ENCODE measurements at places on chromosomes 3 and 15.

GRCh38 chr3:14783480-14784086 lies 35.2 kb upstream of the FGD5 start:
- DNase-seq: no peak

GRCh38 chr3:176789281-176789705 lies 408.0 kb downstream of the TBL1XR1 start:
- DNase-seq: no peak

DNA sequence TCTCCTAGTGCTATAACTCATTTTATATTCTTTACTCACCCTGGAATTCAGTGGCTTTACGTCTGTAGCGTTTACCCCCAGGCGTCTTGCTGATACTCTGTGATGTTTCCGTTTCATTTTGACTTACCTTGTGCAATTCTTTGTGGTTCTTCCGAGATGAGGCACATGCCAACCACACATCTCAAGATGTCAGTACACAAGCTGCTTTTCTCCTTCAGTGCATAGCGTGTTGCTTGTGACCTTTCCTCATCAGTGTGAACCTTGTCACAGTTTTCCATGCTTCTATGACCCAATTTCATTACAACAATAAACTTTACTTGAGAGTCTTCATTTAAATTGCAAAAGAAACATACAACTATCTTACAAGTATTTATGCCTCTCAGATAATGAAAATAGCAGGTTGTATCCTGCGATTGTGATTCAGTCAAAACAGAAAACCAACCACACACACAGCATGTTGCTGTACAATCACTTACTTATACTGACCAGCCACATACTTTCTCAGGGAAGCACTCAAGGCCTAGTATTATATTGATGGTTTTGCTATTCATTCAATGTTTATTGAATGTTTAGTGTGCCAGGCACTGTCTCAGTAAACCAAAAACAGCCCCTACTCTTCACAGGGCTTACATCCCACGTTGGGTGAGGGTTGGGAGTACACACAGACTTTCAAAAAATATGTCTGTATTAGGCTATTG lies 4.6 kb upstream of the TBL1XR1 start:
- DNase-seq: no peak

DNA sequence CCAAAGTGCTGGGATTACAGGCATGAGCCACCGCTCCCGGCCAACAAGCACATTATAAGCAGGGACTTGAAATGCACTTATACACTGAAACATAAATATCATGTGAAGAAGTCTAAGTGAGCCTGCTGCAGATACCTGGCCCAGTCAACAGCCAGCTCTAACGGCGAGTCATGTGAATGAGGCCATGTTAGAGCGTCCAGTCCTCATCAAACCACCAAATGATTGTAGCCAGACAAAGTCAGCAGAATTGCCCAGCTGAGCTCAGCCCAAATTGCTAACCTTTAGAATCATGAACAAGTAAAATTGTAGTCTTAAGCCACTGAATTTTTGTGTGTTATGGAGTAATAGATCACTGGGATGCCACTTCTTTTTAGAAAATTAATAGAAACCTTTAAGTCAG lies 37.8 kb upstream of the UACA start:
- DNase-seq: no peak

DNA sequence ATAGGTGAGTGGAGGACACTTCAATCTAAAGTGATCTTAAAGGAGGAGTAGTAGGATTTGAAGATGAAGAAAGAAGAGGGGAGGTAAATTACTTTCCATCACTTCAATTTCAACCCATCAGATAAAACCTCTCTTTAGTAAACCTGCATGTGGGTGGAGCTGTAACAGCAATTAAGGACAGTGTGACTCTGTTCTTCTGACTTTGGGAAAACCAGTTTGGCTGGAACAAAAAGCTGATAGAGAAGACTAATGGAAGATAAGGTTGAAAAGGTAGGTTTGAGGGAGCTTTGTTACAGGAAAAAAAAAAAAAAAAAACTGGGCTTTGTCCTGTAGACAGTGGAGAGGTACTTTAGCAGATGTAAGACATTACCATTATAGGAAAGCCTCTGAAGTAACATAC lies 4.5 kb upstream of the GSK3B start:
- no peak for DNase-seq

DNA sequence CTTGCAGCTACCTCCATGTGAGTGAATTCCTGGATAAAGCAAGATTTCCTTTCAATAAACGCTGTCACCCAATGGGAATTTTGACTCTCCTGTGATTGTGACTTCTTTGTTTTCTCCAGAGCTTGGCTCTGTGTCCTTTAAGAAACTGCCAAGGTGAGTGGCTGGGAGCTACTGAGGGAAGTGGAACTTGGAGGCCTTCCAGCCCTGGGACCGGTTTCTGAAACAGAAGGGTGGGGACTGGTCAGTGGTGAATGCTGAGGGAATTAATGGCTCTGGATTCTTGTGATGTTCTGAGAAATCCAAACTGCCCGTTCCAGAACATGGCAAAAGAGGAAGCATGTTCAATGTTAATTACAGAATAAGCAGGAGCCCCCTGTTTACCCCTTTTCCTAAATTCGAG lies 41.1 kb upstream of the MYZAP start:
- no peak for DNase-seq

GRCh38 chr3:72548981-72549380 lies 299.3 kb downstream of the SHQ1 start:
- DNase-seq: no peak

DNA sequence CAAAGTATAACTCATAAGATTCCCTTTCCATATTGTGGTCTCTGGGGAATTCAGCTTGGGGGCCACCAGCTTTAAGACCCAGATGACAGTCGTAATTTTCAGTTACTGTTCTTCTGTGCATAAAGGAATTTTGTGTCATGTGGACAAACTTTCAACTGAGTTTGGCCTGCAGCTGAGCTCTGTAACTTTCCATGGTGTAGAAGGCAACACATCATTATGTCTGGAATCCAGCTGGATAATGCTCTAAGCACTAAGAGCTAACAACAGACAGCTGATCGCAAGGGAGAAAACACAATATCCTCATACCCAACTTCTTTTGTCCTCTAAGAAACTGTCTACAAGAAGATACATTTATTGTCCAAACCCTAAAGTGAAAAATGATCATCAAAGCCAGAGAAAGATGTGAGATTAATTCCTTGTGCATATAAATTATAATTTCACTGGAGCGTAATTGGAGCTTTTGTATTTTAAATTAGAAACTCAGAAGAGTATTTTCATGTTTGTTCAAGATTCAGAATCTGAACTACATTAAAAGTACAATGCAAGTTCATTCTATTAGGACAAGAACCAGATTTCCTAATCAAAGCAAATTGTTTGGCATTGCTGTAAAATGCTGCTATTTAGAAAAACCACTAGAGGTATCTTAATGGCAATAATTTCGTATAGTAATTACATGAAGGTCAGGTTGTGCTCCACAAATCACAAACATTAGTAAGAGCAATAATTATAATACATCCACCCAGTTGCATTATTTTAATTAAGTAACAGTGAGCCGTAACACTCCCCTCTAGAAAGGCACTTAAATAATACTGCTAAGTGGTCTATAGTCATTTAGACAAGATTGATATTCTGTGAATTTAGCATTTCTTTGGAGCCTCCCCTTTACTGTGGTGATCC lies 218.8 kb downstream of the ATP8B4 start:
- DNase-seq: no peak

DNA sequence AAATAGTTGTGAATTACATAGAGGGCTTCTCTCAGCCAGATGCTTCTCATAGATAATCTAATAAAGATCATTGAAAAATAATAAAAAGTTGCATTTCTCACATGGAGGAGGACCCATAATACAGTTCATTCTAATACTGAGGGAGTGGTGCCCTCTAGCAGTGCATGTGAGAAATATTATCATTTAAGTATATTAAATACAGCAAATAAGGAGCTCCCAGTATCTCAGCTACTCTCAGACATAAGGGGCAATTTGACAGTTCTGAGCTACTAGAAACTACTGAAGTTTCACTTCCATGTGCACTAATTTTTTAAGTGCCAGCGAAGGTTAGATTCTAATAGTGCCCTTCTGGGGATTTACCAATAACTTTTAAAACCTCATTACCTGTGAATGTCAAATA lies 188.3 kb downstream of the IL5RA start:
- no peak for DNase-seq

- no peak for DNase-seq
These were observed 621.5 kb upstream of the SEMA6D start for GRCh38 chr15:47095833-47096232.

GRCh38 chr15:70526221-70526973 lies 237.0 kb downstream of the UACA start:
- no peak for DNase-seq

DNA sequence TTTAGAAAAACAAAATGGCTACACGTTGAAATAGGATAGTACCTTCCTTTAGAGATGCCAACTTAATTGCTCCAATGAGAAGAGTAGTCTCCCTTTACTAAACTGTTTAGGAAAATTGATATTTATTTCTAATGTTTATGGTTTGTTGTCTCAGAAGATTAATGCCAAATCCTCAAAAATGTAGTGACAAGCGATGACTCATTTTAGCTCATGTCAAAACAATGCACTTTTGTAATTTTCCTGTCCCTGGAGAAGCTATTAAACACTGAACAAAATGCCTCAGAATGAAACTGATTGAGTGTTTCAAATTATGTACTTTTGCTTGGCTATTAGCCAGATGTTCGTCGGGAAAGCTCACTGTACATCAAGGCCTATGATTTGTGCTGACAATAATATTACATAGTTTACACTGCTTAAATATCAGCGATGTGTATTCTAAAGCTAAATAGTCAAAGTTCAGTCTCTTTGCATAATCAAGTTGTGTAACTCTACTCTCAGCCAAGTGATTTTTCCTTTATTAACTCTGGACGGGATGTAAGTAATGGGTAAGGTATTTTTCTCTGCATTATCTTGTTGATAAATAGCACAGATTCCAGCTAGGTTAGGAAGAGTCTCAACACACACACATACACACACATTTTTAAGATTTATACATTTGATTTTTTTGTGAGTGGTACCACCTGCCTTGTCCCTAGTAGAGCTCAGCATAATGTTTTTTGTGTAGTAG lies 83.7 kb downstream of the CMSS1 start:
- peak; percentile 98 for DNase-seq

- DNase-seq: no peak
These were observed 57.2 kb upstream of the TOPAZ1 start for GRCh38 chr3:44184319-44184953.

DNA sequence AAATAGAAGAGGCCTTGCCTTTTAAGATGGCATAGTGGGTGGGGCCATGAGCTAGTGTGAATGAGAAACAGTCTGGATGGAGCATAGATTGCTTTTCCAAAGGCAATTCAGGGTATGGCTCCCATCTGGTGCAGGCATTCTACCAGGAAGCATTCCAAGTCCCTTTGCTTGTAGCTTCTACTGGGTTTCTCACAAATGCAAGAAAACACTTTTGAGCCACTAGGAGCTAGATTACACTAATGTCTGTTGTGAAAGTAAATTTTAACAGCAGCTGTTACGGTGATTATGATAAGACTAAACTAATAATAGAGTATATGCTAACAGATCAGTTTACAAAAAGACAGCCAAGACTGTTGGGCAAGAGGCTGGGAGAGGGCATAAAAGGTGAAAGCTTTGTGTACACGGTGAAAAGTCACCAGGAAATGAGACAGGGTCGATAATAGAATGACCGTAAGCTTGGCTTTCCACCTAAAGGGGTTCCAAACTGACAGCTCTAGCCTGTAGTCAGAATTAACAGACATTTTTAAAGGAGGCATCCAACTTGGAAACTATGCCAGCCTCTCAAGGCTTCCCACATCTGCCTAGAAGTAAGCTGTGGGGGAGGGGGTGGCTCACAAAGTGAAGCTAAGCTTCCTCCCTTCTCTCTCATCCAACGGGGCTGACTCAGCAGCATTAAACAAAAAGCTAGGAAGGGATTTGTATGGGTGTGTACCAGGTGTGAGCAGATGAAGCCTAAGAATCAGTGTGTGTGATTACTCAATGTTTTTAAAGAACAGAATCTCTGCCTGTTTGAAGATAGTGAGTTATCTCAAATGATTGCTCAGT lies 61.1 kb upstream of the GPD1L start:
- DNase-seq: no peak

GRCh38 chr3:68972358-68972979 lies 40.1 kb upstream of the TAFA4 start:
- DNase-seq: no peak

DNA sequence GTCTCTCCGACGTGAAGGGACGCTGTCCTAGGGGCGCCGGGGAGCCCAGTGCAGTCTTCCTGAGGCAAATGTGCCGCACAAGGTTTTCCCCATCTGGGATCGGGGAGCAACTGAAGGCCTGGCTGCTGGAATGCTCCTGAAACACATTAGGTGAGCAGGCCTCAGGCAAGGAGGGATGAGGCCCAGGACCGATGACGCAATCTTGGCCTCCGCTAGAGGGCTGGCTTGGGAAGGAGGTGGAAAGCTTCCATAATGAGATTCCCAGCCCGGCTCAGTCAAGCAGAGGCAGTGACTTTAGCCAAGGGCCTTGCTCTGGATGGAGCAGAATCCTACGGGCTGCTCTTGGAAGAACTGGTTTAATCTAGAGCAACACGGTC lies 50.8 kb downstream of the CPN2 start:
- DNase-seq: no peak

DNA sequence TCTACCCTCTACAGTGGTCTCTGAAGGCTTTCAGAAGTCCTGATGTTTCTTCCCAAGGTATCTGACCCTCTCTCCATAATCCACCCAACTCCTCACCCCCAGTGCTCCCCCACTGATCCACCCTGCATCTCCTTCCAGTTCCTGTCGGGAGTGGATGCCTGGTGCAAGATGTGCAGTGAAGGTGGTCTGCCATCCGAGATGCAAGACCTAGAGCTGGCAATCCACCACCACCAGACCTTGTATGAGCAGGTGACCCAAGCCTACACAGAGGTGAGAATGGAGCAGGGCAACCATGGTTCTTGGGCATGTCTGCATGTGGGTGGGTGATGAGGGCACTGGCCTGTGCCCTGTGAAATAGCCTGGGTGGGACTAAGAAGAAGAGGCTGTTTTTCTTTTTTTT lies 337.8 kb upstream of the ROPN1 start:
- DNase-seq: no peak

DNA sequence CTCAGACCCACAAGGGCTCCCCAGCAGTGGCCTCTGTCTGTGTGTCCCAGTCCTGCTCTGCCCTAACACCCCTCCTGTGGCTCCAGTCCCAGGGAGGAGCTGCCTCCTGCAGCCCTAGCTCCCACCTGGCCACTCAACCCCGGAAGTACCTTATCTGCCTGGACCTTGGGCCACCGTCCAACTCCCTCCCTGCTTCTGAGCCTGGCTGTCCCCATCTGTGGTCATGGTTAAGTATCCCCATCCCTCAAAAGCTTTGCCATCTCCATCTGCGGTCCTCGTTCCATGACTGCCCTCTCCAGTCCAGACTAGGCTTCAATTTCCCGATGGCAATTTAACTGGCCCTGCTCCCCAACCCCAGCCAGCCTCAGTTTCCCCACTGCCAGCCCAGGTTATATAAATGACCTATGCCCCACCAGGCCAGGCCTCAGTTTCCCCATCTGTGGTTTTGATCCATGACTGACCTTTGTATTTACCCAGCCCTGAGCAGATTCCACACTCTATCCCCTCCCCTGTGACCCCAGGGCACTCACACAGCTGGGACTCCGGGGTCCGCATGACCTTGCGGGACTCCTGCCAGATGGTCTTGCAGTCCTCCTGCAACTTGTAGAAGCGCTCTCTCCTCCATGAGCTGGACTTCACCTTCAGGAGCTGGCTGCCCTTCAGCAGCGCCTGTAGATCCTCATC lies 9.6 kb downstream of the PLCD1 start:
- DNase-seq: no peak
